AG04450 (cell line): ENCODE measurements at places on chromosomes 3 and 15.

DNA sequence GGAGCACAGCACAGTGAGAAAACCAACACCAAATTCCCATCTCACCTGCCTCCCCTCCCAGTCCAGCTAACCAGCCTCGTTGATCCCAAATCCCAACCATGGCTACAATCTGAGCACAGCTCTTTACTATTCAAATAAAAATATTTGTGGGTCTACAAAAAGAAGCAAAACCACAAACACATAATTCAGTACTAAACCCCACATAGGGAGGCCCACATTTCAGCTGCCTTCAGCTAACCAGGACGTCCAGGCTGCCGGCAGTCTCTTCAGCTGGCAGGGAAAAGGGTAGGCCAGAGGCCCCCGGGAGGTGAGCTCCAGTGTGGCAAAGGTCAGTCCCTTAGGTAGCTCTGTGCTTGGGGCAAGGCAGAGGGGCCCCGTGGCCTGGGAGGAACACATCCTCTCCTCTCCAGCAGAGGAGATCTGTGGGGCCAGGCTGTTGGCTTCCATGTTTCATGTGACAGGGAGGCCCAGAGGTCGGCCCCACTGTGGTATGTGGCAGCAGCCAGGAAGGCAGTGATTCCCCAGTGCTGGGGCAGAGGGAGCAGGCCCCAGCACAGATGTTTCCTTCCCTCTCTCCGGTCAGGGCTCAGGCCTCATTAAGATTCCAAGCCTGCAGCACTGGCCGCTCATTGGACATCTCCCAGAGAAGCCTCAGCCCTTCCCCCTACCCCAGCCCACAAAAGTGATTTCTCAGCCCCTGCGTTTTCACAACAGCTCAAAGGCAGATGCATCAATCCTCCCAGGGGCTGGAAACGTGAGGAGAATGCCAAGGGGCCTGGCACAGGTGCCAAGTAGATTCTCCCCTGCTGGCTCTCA is 381.4 kb downstream of the NTRK3 start:
- DNase-seq: peak; percentile 26

DNA sequence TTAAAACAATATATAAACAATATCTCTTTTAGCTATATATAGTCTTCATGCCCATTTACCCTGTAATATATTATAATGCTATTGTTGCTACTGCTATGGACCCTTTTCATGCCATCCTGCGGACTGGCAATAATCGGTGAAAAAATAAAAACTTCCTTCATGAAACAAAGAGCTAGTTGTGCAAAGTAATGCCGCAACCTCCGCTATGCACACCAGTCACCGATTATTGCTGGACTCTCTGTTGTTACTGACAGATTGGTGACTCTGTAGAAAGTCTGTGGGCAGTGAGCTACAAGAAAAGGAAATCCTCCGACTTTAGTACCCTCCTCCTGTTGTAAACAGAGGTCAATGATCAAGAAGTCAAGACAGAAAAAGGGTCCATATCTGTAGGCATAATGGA is 17.9 kb upstream of the ICE2 start:
- DNase-seq: no peak

DNA sequence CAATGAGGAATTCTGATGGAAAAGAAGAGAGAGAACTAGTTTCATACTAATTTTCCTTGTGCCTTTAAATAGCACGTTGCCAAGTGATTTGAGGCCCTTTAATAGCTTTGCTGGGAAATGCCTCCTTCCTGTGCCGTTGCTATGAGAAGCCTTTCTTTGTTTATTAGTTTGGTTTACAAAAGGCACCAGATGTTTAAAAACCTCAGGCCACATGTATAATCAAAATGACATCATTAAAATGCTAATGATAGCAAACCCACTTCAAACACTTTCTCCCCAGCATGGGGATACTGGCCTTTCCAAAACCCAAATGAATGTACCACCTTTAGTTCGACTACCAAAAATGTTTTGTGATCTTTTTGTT is 50.0 kb upstream of the TBC1D23 start:
- DNase-seq: peak; percentile 84

GRCh38 chr3:69079269-69080159 is 651 bp downstream of the UBA3 start:
- DNase-seq: no peak

- DNase-seq: no peak
Observed at GRCh38 chr3:194337965-194338753, 13.0 kb downstream of the CPN2 start.

GRCh38 chr15:66633041-66633937 is 67.5 kb upstream of the LCTL start:
- DNase-seq: no peak

DNA sequence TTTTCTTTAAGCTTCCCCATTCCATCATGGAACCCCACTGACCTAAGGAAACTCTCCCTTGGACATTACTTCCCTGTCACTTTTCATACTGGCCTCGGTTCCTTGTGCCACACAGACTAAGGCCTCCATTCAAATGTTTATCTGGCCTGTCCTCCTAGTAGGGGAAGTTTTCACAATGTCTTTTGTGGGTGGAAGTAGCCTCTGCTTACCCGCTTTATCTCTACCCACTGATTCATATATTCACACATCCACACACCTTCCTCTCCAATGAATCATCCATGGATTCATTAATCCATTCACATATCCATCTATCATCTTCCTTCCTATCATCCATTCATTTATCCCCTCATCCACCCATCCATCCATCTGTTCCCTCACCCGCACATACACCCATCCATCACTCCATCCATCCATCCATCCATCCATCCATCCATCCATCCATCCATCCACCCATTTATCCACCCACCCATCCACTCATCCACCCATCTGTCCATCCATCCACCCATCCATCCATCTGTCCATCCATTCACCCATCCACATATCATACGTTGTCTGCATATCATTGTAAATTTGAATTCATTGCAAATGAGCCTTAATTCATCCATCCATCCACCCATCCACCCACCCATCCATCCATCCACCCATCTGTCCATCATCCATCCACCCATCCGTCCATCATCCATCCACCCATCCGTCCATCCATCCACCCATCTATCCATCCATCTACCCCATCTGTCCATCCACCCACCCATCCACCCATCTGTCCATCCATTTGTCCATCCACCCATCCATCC is 49.1 kb downstream of the IQSEC1 start:
- DNase-seq: no peak

- no peak for DNase-seq
Observed at GRCh38 chr3:130662501-130662996, 84.1 kb downstream of the PIK3R4 start.

DNA sequence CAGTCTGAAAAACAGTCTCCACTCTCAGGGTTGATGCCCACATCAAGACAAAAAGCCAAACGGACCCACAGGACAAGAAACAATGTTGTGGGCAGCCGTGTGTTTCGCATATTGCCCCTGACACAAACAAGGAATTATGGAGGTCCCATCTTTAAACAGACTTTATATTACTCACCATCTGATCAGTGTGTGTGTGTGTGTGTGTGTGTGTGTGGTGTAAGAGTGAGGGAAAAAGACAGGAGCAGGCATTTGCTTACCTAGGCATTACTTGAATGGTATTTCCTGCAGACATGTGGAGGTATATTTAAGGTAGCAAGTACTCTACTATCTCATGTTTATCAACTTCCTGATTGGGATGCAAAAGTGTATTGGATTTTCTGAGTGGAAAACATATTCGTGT is 136.3 kb downstream of the TMCO5A start:
- no peak for DNase-seq

DNA sequence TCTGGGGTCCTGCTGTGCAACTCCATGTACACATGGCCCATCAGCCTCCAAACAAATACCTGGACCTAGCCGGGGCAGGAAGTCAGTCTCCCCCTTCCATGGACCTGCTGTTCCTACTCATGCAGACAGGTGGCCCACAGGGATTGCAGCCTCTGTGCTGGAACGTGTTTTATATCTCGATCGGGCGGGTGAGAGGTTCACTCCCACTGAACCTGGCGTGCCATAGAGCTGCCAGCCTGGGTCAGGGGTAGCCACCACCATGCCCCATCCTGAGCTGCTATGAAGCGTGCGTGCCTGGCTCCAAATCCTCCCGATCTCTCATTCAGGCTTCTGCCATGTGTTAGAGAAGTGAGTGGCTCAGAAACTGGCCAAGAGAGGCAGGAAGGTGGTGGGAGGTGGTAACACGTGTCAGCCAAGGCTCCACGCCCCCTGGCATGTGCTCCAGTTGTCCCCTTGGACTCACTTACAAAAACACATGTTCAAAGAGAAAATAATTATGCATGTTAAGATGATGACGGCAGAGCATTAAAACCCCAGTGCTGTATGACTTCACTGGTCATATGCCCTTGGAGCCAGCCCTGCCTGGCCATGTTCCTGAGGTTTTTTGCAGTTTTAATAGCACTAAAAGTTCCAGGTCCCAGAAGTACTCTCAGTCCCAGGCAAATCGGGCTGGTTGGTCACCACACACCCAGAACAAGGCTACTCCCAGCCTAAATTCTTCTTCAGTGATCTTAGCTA is 30.6 kb downstream of the CTSH start:
- no peak for DNase-seq

DNA sequence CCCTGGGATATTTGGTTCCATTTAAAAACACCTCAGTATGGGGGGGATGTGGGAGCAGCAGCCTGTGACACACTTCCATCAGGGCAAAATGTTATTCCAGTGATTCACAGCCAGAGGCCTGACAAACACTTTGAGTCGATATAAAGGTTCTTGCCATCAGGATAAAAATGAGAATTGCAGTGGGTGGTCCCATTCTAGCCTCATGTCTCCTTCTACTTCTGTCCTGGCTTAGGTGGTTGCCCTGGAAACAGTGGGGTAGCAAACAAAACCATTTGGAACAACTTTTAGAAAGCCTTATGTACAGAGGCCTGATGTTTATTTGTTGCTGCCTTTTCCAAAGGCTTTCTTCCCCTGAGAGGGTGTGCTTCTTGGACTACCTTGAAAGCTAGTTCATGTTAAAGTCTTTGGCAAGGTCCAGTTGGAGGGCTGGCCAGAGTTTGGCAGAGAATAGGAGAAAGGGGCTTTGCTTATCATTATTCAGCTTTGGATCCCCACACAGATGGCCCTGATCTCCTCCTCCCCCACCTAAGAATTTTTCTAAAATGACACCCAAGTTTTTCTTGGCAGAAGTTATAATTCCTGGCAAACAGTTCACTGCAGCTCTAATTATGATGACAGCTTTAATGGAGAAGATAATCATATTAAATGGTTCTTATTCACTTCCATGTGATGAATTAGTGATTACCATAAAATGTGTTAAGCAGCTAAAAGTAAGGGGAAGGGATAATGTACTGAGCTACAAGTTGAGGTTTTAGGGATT is 84.2 kb upstream of the ZNF280D start:
- no peak for DNase-seq

GRCh38 chr3:76624164-76624563 is 415.7 kb upstream of the ROBO2 start:
- DNase-seq: no peak

GRCh38 chr3:52233968-52234367 is 5.0 kb downstream of the TWF2 start:
- no peak for DNase-seq

- peak; percentile 37 for DNase-seq
Observed at GRCh38 chr3:8970971-8971589, 7.8 kb upstream of the RAD18 start.

- no peak for DNase-seq
Observed at GRCh38 chr15:29920515-29920914, 98.2 kb upstream of the TJP1 start.

GRCh38 chr15:67743558-67743957 is 81.8 kb upstream of the SKOR1 start:
- no peak for DNase-seq

DNA sequence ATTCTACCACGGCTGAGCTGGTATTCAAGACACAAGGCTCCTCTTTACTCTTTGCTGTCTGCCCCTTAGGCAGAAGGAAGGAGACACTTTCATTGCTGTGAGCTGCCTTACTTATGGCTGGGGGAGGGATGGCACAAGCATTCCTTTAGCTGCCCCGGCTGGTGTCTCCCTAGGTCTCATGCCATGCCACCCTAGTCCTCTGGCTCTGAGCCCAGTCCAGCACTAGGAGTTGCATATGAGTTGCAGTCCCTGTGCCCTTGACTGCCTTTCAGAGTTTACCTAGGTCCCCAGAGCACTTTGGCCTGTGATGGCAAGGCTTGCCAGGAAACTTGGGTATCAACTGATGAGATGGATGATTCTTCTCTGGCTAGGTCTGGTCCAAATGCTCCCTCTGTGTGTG is 296.4 kb downstream of the RBMS3 start:
- no peak for DNase-seq

DNA sequence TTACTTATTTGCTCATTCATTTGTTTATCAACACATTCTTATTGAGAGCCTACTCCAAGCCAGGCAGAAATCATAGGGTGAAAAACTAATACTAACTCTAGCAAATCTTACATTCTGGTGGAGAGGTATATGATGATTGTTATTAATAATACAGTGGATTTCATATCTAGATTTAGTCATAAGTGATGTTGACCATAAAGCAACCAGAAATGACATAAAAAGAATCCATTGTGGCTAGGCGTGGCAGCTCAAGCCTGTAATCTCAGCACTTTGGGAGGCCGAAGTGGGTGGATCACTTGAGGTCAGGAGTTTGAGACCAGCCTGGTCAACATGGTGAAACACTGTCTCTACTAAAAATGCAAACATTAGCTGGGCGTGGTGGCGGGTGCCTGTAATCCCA is 26.2 kb upstream of the IL20RB start:
- no peak for DNase-seq

GRCh38 chr3:143478115-143478693 is 358.6 kb downstream of the CHST2 start:
- DNase-seq: no peak

GRCh38 chr3:45095916-45096526 is 50.2 kb downstream of the CDCP1 start:
- DNase-seq: no peak
